ENCODE measurements at places on chromosomes 2 and 18. TPM values are rescaled to one million over a fixed set of nuclear protein-coding genes. Genes with fewer than 3 reads are reported as not detected.

DLX2 gene
- 0.29 TPM for total RNA-seq

SRSF7 gene
- 101 TPM for total RNA-seq

NR4A2 gene
- total RNA-seq: 0.57 TPM

MPV17 gene
- total RNA-seq: 64.8 TPM

CYP27A1 gene
- 4.7 TPM for total RNA-seq
